ENCODE measurements at places on chromosomes 4 and X.

DNA sequence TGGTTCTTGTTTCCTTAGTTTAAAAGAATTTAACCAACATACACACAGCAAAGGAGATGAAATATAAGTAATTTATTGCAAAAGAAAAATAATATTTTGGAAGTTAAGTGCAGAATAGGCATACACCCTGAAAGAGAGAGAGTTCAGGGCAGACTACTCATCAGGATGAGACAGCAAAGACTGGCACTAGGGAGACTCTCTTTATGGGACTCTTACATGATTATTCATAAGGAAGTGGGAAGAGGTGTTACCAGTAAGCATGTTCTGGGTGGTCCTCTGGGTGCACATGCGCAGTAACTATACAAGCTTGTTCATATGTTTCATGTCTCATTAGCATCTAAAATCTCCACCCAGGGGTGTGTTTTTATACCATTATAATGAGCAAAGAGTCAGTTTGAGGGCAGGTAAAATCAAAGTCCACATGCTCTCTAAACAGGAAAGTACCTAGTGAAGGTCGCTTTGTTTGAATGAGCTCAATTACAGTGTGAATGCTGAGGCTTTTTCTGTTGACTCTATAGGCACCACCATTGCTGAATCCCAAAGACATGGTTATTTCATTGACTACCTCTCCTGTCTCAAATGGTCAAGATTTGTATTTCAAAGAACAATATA is 38.2 kb upstream of the PRDM5 start:
- DNase-seq, result no peak

- DNase-seq, result no peak
Observed at GRCh38 chrX:14496674-14497073, 32.7 kb upstream of the GLRA2 start.

GRCh38 chrX:54357414-54358377 is at the start of gene WNK3:
TSS of gene WNK3 (minus strand) at chrX:54358046.
- peak; percentile 3 for DNase-seq

DNA sequence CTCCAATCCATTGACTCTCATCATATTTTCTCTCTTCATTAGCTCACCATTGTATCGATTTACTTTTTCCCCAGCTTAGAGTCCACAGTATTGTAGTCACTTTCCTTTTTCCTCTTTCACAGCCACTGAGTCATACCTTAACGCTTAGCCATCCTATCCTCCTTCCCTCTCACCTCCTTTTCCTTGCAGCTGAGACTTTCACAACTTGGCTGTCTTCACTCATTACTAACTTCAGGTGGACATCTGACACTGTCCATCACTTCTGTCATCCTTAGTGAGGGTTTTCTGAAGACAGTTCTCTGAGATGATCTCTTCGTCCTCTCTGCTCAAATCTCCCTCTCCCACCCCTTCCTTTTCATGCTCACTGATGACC is 70.5 kb upstream of the ESX1 start:
- DNase-seq, result no peak

DNA sequence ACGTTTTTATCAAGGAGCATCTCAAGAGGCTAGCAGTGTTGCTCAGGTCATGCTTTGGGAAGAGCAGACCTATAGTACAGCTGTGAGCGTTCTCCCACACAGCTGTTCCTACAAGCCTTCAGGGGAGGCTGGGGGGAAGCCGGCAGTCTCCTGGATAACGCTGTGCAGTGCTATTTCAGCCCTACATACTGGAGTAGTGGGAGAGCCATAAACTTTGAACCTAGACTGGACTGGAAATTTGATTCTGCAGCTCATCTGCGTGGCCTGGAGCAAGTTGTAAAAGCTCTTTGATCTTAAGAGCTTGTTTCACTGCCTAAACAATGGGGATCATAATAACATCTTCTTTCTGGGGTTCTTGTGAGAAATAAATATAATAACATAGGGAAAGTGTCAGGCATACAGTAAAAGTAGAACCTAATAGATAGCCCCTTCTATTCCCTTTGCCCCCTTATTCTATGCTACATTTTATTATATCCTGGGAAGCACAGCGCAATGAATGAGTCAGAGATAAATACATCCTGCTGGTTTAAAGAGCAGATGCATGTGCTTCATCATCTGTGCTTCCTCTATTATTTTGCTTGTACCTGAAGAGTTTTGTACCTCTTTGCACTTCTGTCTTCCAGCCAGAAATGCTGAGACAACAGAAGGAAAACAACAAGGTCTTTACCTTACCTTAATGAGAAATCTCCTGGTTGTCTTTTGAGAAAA is 14.7 kb upstream of the AMBN start:
- no peak for DNase-seq

DNA sequence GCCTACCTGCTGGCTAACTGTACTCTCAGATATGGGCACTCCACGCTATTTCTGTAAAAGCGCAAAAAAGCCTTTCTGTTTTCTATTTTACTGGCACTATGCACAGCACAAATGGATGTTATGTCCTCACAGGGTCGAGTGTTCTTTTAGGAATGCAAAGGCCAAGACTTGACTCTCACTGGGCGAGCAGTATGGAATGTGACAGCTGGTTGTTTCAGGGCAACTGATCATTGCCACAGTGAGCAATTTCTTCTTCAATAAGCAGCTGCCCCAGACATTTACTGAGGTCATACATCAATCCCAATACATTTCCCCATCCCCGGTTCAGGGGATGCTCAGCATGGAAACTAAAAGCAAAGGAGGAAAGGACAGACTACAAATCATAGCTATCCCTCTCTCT is 58.2 kb downstream of the PDE5A start:
- DNase-seq, result no peak

DNA sequence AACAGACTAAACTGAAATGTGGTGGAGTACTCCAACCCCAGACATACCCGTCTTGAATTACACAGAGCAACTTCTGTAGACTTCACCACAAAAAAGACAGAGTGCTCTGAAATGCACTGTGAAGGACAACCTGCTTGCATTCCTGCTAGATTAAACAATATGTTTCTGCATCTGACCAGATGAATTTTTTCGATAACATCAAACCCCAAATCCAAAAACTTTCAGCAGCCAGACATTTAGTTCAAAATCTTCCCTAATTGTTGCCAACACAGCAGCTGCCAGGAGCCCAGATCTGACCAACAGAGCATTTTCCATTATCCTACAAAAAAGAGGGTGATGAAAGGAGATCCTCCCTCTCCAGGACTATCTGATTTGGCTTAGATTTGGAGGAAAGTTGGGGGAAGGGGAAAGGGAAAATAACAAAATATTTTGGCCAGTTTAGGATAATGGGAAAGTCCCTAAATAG is 356.5 kb downstream of the PDGFC start:
- no peak for DNase-seq

GRCh38 chrX:109857584-109858228 is 124.6 kb upstream of the ACSL4 start:
- DNase-seq, result no peak

Measured in activated T-helper 9 cell treated with anti-CD3 and anti-CD28 coated beads, Interleukin-2, amount 50 U/mL, for 16 hours (primary cell).